Testis (tissue), 5 donors: ENCODE measurements at places on chromosomes 3 and 15. TPM values are rescaled to one million over a fixed set of nuclear protein-coding genes. Genes with fewer than 3 reads are reported as not detected.

The SLCO2A1 gene
- total RNA-seq, result 2.2 TPM

The SEMA5B gene
- 0.68 TPM for total RNA-seq

The TMEM207 gene
- total RNA-seq, result 0.19 TPM

The IGSF11 gene
- 105 TPM for total RNA-seq

The CP gene
- 13.8 TPM for total RNA-seq

GRCh38 chr15:78916088-78916487 is 28.8 kb downstream of the CTSH start:
- no peak for DNase-seq
- H3K36me3 ChIP-seq, result no peaks in the 10 kb centered on the region
- no peaks in the 10 kb centered on the region for H3K27me3 ChIP-seq
- H3K4me1 ChIP-seq, result peaks cover 31% of the 10 kb centered on the region

DNA sequence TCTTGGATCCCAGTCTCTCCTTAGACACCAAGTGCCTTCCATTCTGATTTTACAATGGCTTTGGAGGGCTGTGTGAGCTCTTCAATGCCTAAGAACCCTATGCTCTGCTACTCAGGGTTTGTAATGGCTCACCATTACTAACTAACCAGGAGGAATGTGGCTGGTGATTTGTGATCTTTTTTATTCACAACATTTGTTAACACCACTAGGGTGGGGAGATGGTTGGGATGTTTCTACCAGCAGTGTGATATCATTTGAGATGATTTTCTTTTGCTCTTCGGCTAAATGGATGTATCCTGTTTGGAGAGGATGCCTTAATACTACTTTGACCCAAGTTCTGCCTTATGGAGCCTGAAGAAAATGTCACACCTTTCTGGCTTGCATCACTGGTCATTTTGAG is 226.9 kb downstream of the MFSD1 start:
- no peaks in the 10 kb centered on the region for H3K4me1 ChIP-seq
- DNase-seq, result no peak
- H3K36me3 ChIP-seq, result no peaks in the 10 kb centered on the region
- no peak overlapping the region for H3K4me3 ChIP-seq

DNA sequence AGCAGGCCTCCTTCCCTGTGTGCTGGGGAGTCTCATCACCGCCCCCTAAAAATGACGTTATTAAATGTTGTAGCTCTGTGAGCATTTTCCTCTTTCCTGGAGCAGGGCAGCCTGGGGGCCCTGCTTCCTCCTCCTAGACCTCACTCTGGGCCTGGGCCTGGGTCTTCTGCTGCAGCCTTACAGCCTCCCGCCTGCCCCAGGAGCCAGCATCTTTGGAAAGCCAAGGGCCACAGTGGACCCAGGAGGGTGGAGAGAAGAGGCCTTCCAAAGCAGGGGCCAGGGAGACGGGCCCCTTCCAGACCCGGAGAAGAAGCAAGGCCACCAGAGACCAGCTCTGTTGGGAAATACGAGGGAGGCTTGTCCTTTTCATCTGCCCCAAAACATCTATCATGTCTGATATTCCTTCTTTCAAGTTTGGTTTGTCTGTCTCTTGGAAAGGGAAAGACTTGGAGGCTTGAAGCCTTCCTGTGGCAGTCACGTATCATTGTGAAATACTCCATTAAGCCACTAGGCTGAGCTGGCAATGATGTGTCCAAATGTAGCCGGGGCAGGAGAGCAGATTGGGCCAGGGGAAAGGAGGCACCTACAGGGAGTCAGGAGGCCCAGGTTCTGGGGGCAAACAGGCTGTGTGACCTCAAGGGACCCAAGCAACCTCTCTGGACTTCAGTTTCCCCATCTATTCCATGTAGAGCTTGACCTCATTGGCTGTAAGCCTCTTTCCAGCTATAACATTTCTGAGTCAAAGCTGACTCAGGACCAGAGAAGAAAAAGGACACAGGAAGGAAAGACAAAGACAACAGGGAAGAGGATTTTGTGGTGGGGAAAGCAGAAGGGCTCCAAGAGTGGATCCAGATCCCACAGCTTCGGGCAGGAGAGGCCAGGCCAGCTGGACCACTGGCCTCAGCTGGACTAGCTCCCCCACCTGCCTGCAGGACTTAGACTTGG is 31.1 kb downstream of the CYP11A1 start:
- H3K4me3 ChIP-seq, result no peak overlapping the region
- no peaks in the 10 kb centered on the region for H3K27me3 ChIP-seq
- H3K4me1 ChIP-seq, result no peaks in the 10 kb centered on the region
- H3K36me3 ChIP-seq, result no peaks in the 10 kb centered on the region
- H3K27ac ChIP-seq, result no peak overlapping the region

DNA sequence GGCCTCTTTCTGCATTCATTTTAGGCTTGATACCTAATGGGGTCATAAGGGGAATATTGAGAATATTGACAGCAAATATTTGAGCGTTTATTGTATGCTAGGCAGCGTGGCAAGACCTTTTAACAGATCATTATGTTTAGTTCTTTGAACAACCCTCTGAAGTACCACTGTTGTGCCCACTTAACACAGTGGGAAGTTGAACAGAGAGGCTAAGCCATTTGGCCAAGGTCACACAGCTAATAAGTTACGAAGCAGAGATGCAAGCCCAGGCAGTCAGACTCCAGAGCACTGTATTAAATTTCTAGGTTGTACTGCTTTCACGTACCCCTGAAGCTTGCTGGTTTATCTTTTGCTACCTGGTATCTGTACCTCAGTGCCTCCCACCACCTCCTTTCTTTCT is 1.1 kb downstream of the RAB7A start:
- H3K27me3 ChIP-seq, result no peaks in the 10 kb centered on the region
- DNase-seq, result no peak
- peak overlapping the region; percentile 100 for H3K4me3 ChIP-seq
- H3K4me1 ChIP-seq, result peaks cover 27% of the 10 kb centered on the region
- H3K36me3 ChIP-seq, result no peaks in the 10 kb centered on the region
- peak overlapping the region; percentile 99 for H3K27ac ChIP-seq

DNA sequence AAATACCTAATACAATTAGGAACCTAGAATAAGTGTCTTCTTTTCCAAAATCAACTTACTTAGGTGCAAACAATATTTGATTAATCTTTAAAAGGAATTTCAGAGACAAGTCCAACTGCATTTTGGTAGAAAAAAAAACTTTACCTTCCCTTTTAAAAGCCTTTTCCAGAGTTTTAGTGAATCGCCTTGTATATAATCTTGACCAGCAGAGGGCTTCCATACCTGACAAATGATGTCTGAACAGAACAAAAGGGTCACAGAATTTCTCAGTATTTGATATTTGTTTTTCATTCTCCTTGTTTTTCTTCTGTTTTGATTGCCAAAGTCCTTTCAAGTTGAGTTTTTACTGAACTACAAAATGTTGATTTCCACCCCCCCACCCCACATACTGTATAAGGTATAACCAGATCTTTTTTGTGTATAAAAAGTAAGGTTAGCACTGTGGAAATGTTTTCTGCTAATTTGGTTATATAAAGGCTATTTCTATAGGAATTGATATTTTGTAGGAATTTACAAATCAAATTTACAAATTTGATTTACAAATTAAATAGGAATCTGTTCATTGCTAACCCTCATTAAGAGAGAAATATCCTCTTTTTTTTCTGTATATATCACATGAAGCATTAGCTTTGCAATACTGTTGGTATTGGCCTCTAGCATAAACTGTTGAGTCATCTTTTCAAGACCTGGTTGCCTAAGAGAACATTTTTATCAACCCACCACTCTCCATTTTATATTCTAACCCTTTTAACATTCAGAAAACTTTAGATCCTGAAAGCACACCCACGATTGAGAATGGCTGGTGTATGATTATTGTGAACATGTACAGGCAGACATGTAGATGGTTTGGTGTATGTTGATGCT is 464.1 kb upstream of the RARB start:
- no peaks in the 10 kb centered on the region for H3K4me1 ChIP-seq
- no peaks in the 10 kb centered on the region for H3K27me3 ChIP-seq
- no peak overlapping the region for H3K27ac ChIP-seq
- no peak overlapping the region for H3K4me3 ChIP-seq
- no peaks in the 10 kb centered on the region for H3K36me3 ChIP-seq
- DNase-seq, result no peak

DNA sequence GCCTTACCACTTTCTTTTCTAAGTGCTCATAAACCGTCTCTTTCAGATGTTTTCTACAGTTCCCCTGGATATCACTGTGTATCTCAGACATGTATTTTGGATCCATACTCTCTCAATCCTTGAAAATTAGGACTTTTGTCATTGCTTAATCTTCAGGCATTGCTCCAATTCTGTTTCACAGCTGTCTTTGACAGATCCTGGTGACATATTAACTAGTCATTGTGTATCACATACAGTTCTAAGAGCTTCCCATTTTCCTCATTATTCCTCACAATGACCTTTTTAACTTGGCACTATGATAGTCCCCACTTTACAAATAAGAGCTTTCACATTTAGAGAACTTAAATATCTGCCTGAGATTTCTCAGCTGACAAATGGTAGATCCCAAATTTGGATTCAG is 151.7 kb downstream of the CLSTN2 start:
- H3K27me3 ChIP-seq, result no peaks in the 10 kb centered on the region
- H3K4me1 ChIP-seq, result no peaks in the 10 kb centered on the region
- H3K27ac ChIP-seq, result no peak overlapping the region
- no peaks in the 10 kb centered on the region for H3K36me3 ChIP-seq
- DNase-seq, result no peak

DNA sequence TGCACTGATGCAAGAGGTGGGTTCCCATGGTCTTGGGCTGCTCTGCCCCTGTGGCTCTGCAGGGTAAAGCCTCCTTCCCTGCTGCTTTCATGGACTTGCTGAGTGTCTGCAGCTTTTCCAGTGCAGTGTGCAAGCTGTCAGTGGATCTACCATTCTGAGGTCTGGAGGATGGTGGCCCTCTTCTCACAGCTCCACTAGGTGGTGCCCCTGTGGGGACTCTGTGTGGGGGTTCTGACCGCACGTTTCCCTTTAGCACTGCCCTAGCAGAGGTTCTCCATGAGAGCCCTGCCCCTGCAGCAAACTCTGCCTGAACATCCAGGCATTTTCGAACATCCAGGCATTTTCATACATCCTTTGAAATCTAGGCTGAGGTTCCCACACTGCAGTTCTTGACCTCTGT is 329.8 kb upstream of the NAALADL2 start:
- H3K4me3 ChIP-seq, result no peak overlapping the region
- no peaks in the 10 kb centered on the region for H3K4me1 ChIP-seq
- no peaks in the 10 kb centered on the region for H3K36me3 ChIP-seq
- DNase-seq, result no peak
- no peaks in the 10 kb centered on the region for H3K27me3 ChIP-seq
- no peak overlapping the region for H3K27ac ChIP-seq

GRCh38 chr3:96450699-96451098 is 363.7 kb upstream of the EPHA6 start:
- no peak overlapping the region for H3K4me3 ChIP-seq
- H3K4me1 ChIP-seq, result no peaks in the 10 kb centered on the region
- no peaks in the 10 kb centered on the region for H3K36me3 ChIP-seq
- H3K27me3 ChIP-seq, result no peaks in the 10 kb centered on the region
- no peak for DNase-seq
